ENCODE measurements at places on chromosomes 4 and X.

GRCh38 chr4:185909972-185910371 lies 98.0 kb upstream of the SORBS2 start:
- DNase-seq: no peak

- DNase-seq: no peak
These were observed 45.4 kb downstream of the CC2D2A start for GRCh38 chr4:15515106-15515505.

DNA sequence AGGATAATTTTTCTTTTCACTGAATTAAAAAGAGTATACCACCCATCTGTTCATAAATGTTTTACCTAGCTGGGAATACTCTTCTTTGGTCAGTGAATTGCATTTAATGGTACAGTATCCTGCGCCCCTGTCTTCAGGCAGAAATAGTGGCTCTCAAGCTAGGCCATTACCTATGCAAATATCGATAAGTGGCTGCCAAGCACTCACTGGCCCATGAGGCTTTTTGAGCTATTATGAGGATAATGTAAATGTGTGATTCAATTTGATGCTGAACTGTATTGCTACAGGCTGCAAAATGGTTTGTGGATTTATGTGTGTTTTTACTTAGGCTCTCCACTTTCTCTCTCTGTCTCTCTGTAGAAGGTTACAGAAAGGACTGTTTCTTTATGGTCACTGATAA lies 30.1 kb upstream of the MTMR1 start:
- no peak for DNase-seq

DNA sequence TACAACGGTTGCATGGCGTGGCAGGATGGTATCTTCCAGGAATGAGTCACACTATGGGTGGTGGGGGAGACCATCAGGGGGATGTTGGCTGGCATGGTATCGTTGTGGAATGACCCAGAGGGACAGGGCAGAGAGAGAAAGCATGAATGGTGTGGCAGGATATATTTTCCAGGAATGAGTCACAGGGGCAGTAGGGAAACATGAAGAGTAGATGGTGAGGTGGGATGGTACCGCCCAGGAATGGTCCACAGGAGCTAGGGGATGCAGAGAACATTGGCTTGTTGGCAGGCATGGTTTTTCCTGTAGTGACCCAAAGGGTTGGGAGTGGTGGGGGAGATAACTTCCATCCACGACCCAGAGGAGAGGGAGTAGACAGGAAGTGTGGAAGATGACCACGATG lies 62.4 kb downstream of the MAOA start:
- DNase-seq: no peak

GRCh38 chr4:87961993-87962392 lies 13.5 kb upstream of the SPP1 start:
- no peak for DNase-seq

GRCh38 chr4:37597034-37597433 lies 89.1 kb downstream of the RELL1 start:
- no peak for DNase-seq

GRCh38 chrX:148984238-148984637 lies 483.8 kb downstream of the AFF2 start:
- no peak for DNase-seq

- DNase-seq: no peak
These were observed 18.2 kb downstream of the PRDM8 start for GRCh38 chr4:80215449-80216052.

DNA sequence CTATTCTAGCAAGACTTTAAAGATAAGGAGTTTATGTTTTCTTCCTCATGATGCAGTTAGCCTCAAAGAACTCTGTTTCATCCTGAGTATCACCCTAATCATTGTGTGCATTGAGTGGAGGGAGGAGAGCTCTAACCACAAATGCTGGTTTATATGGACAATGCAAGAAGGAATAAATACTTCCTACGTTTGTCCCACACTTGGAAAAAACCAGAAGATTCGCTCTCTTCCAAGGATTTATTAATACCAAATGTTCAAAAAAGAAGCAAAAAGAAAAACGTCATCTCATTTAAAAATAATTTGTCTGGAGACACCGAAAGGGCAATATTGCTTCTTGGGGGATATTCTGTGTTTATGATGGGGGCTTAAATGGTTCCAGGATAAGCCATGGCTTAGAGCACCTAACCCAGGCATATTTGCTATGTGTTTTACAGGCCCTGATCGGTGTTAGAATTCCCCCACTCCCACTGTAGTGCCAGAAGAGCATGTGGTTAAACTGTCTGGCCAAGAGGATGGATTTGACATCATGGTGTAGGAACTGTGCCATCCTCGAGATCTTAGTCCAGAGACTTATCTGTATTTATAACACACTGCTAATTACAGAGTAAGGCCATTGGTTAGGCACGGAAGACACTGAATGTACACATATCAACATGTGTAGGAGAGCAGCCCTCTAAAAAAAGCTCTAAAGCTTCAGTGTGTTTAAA lies 227.2 kb downstream of the ANK2 start:
- DNase-seq: no peak

- DNase-seq: no peak
These were observed 122.7 kb downstream of the SPOCK3 start for GRCh38 chr4:167111622-167112021.

GRCh38 chr4:164154416-164154815 lies 599.5 kb upstream of the SMIM31 start:
- no peak for DNase-seq

- DNase-seq: no peak
These were observed 91.2 kb downstream of the RAP1GDS1 start for GRCh38 chr4:98352396-98352795.

DNA sequence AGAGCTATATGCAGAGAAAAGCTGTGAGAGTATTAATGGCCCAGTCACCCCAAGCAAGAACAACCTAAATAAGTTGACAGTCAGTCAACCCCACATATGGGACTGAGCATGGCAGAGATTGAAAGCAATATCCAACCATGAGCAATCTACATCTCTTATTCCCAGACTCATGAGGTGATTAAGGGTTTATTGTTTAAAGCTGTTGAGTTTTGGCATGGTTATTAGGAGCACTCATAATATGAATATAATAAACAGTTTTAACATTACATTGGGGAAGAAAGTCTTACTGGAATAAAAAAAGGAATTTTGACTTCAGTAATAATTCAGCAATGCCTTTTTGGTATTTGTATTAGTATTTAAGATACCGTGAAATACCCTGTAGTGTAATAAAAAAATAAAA lies 1627.4 kb downstream of the STIM2 start:
- DNase-seq: no peak

- DNase-seq: no peak
These were observed 752.5 kb upstream of the PCDH10 start for GRCh38 chr4:132396636-132397035.
